Activated CD4-positive, CD25-positive, alpha-beta regulatory T cell (primary cell): ENCODE measurements at places on chromosomes 4 and X.

- peak; percentile 37 for DNase-seq
Measured at GRCh38 chrX:154351183-154352011, 23.0 kb downstream of the FLNA start.

DNA sequence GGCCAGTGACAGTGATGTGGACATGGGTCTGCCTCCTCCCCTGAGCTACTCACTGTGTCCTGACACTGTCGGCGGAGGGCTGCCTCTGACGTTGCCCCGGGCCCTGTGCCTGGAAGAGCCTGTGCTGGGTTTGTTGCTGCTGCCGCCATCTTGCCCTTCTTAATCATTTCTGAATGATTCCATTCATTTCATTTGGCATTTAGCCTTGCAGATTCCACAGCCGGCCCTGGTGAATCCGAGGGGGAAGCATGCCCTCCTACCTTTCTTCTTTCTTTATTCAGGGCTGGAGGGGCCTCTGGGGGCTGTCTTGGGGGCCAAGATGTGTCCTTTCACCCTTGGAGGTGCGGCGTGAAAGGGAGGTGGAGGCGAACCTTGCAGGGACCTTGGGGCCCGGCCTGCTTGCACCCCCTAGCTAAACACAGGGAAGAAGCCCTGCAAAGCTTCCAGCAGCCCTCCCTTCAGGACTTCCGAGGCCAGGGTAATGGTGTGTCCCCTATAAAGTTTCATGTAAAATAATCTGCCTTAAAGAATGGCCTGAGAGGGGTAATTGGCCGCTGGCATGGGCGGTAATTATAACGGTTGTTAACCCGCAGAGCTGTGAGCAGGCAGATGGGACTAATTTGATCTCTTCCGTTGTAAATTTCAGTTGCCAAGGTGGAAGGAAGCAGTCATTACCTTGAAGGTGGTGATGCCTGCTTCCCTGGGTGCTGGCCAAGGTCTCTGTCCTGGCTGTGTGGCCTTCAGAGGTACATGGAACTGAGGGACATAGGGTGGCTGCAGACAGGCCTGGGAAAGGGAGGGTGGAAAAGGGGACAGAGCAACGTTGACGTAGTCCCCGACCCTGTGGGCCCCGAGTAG is 92.3 kb downstream of the PSAPL1 start:
- no peak for DNase-seq

DNA sequence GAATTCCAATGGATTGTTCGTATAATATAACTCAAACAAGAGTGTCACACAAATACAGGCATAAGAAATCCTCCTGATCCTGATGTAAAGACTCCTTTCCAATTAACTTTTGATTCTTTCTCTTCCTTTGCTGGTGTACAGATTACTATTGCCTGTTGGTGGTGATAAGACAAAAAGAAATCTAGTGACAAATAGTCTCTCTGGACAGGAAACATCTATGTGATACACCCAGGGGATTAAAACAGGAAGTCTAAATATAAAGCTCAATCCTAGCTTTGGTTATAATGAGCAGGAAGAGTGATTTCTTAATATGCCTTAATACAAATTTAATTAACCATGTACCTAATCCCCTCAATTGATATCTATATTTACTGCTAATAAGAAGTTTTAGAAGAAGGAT is 45.1 kb downstream of the ARHGEF6 start:
- DNase-seq: no peak

DNA sequence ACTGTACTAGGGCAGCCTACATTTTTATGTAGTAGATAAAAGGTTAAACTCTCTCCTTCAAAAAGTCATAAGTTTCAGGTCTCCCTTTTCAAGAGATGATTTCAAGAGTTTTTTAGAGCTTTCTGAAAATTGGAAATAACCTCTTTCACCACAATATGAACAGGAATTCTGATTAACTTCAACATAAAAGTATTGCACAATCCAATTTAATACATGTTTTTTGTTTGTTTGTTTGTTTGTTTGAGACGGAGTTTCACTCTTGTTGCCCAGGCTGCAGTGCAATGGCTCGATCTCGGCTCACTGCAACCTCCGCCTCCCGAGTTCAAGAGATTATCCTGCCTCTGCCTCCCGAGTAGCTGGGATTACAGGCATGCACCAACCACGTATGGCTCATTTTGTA is 265.4 kb upstream of the DCAF8L1 start:
- no peak for DNase-seq

GRCh38 chr4:98779088-98779487 is 120.7 kb upstream of the TSPAN5 start:
- no peak for DNase-seq

GRCh38 chr4:93084599-93085305 is 743.8 kb upstream of the ATOH1 start:
- DNase-seq: no peak

DNA sequence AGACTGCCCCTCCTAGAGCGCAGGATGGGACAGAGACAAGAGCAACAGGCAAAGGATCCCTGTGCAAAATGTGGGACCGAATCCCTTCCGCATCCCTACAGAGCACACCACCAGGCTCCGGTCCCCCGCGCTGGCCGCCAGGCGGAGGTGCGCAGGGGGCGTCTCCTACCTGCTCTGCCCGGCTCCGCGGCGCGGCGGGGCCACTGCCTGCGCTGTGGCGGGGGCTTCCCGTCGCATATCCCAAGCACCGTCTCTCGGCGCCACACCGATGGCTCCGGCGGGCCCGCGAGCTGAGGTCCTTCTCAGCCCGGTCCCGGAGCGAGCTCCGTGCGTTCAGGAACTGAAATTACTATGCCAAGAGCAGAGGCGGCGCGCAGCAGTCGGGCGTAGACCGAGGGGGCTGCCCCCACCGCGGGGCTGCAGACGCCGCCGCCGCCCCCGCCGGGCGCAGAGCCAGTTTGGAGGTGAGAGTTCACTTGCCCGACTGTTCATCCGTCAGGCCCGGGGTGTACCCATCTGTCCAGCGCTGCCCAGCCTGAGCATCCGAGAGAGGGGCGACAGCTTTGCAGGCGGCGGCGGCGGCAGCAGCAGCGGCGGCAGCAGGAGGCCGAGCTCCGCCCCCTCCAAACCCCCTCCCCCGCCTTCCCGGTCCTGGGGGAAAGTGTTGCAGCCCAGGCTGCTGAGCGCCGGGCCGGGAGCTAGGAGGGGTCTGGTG is at the start of gene GPRIN3:
Gene GPRIN3 (minus strand): TSS at position 355 of the 715 bp plus-strand sequence. CDS start 57,690 bp downstream, outside the sequence.
- DNase-seq: peak; percentile 19

- no peak for DNase-seq
Measured at GRCh38 chr4:56245547-56246232, 141.6 kb downstream of the AASDH start.

- no peak for DNase-seq
Measured at GRCh38 chr4:121656269-121656641, 40.5 kb downstream of the ANXA5 start.

DNA sequence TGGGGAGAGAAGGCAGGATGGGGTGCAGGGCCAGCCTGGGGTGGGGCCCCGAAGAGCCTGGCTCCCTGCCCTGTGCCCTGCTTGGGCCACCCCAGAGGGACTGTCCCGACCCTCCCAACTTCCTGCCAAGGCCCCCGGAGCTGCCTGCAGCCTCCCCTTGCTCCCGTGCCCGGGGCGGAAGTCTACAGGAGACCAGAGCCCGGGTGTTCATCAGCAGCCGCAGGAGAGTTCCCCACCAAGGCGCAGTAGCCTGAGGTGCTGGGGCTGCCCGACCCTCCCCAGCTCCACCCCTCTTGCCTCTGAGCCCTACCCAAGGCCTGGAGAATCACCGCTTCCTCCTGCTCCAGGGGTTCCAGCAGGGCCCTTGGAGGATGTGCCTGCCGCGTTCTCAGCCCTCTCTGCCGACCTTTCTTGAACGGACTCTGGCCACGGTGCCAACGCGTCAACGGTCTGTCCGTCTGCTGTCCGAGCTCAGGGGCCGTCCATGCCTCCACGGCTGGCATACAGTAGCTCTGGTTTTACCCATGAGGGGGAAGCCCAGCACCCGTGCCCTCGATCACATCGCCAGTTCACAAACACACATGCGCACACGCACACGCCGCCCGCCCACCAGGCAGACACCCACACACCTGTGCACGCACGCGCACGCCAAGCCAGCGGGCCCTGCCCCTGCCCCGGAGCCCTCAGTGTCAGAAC is 36.0 kb upstream of the SPON2 start:
- no peak for DNase-seq

DNA sequence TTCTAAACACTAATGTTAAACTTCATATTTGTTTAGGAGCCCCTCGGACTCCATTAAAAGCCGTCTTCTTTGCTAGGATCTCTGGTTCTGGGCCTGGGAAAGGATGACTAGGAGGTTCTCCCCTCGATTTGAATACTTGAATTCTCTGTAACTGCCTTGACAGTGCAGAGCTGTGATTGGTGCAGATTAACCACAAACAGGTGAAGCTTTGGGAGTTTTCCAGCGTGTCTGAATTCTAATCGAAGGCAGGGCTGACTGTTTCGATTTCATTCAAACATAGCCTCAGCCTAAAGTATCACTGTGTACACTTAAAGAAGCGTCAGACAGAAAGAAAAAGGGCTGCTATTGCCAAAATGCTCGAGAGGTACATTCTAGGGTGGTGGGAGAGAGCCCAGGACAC is 29.0 kb downstream of the TFDP3 start:
- no peak for DNase-seq

- no peak for DNase-seq
Measured at GRCh38 chr4:34261799-34262314, 1982.5 kb downstream of the ARAP2 start.

GRCh38 chr4:73725985-73726384 is 14.4 kb upstream of the CXCL8 start:
- no peak for DNase-seq

DNA sequence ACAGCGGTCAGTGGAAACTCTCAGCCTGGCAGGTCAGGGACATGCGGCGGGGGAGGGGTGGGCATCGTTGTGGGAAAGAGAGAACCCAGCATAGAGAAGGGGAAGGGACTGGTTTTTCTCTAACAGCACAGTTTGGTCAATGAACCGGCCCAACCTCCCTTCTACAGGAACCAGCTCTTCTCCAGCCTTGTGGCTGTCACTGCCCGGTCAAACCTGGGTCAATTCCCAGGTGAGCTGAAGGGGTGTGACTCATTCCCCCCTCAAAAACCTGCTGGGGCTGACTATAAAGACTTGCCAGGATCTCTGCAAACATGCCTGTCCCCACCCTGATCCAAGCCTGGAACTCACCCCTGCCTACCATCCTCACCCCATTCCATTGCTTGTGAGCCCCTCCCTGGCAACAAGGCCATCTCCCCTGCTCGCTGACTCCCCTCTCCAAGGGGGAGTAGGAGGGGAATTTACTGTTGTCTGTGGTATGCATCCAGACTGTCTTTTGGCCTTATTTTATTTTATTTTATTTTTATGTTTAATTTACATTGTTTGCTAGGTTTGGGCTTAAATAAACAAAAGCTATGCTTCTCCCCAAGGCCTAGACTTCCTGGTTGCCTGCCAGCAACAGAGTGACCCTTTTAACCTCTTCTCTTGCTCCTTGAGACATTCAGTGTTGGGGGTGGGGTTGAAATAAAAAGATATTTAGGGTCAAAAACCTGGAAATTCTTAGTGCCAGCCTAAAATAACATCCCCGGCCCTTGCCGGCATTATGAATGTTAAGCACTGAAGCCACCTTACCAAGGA is 49.6 kb downstream of the TSC22D3 start:
- no peak for DNase-seq

DNA sequence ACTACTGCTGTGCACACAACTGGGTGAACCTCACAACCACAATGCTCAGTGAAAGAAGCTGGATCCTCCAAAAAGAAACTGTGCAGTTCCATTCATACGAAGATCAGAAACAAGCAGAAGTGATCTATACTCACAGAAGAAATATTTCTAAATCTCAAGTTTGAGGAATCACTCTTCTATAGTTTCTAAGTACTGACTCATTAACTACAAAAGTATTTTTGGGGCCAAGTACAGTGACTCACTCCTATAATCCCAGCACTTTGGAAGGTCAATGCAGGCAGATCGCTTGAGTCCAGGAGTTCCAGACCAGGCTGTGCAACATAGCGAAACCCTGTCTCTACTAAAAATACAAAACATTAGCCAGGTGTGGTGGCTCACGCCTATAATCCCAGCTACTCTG is 51.3 kb upstream of the RELL1 start:
- DNase-seq: no peak

GRCh38 chr4:184345573-184345922 is 127.9 kb upstream of the ENPP6 start:
- DNase-seq: no peak

GRCh38 chr4:113052379-113052951 is 3.0 kb downstream of the ANK2 start:
- no peak for DNase-seq

DNA sequence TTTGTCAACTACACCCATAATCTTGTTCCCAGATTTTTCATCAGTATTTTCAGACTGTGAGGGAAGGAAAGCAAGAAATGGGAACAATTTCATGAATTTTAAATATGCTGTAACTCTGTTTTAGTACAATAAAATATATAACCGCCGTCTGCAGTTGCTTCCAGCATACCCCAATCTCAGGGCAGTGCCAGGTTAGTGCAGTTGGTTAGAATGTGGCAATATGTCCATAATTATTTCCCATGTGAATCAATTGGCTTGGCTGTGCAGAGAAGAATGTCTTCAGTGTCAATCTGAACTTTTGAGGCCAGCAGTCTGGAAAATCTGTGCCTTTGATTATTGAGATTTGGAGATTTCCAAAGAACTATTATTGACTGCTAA is 5.0 kb upstream of the MMAA start:
- no peak for DNase-seq

DNA sequence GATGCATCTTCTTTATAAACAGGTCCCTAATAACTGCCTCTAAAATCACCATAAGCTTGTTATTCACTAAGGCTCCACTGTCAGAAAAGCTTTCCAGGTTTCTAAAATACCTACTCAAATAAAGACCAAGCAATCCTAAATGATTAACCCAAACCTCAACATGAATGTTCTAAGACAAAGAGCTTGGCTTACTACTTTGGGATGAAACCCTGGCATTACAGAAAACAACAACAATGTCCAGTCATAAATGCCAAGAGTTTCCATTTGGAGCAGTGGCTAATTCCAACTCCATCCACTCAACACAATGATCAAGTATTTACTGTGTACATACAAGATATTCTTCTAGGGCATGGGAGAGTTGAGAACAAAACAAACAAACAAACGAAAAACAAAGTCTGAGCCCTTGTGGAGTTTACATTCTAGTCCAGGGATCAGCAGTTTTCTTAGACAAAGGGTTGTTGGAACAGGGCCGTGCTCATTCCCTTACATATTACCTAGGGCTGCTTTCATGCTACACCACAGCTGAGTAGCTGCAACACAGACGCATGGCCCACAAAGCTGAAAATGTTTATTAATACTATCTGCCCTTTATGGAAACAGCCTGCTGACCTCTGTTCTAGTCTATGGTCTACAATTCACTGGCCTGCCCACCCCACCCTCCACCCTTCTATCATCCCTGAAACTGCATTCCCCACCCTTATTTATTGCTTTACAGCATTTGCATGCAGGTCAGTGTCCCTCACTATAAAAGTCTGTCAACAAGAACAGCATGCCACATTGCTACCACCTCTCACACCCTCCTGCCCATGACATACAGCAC is 23.7 kb downstream of the ABCG2 start:
- no peak for DNase-seq

GRCh38 chr4:168811786-168812651 is 198.0 kb downstream of the CBR4 start:
- DNase-seq: no peak

DNA sequence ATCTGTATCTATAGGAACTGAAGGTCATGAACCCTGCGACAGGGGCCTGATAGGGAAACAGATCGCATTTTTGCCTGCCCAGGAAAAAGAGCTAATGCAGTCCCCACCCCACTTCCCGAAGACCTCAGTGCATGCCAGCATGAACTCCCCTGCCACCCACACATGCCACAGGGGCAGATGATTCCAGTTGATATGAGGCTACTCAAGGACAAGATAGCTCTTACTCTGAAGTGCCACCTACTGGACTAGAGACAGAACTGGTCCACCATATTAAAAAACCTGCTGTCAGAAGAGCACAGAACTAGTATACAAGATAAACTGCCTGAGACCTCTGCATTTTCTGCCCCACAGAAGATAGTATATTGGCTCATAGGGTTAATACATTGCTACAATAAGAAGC is 68.0 kb downstream of the YIPF7 start:
- no peak for DNase-seq
